ENCODE measurements at places on chromosomes 5 and 9. TPM values are rescaled to one million over a fixed set of nuclear protein-coding genes. Genes with fewer than 3 reads are reported as not detected.
A peak's percentile ranks its signal among the peaks of the same experiment; 100 is the strongest.

PHF2 gene
- total RNA-seq = 16.0 TPM

ARL10 gene
- 15.0 TPM for total RNA-seq

CATSPER3 gene
- total RNA-seq = not detected

NAA35 gene
- total RNA-seq = 31.4 TPM

MYOT gene
- not detected for total RNA-seq

CACNA1B gene
- total RNA-seq = 0.09 TPM

DNA sequence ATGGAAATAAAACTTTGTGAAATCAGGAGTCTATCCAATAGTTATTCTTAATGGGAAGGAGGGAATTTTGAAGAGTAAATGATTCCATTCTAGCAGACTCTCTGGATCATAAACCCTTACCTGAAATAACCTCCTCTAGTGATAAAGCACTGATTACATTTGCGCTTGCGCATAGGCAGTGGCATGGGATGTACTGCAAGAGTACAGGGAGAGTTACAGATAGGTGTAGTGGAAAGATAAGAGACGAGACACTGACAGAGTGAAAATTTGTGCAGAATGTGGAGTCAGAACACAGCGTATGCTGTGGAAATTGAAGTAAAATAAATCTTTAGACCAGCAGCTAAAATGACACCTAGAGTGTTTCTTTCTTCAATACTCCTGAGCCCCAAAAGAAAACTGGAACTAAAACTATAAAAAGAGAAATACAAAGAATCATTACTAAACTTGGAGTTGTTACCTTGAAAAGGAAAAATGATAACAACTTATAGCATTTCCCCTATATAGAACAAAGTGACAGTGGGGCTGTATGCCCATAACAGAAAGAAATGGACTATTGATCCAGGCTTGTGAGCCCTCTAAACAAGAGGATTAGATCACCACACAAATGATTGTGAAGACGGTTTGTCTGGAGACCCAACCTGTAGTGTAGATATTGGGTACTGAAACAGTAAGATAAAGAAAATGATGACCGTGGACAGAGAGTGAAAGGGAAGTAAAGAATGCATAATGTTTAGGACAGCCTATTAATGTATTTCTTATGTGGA, 1471.2 kb upstream of the NUDT12 start:
- DNase-seq = no peak

DNA sequence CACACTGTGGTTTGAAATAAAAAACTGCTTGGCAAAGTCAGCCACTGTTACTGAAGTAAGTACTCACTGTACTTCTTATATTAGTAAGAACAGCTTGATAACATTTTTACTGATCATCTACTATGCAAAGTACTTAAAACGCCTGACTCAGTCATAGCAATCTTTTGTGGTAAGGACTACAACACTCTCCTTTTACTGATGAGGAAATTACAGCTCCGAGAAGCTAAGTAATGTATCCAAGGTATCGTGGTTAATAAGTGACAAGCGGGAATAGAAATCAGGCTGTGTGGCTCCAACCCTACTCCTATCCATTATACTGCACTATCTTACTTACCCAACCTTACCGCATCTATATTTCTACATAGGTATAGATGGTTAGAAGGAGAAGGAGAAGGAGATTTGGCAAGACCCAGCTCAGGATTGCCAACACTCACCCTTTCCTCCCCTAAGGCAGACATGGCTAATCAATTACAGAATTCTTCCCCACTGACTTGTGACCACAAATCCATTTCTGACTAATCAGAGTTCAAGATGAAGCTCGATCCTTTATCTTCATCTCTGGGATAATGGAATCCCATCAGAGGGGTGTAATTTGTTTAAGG, 281.4 kb downstream of the SPOCK1 start:
- DNase-seq = no peak

- DNase-seq = peak; percentile 13
Observed at GRCh38 chr5:59107692-59108091, 524.8 kb downstream of the RAB3C start.

DNA sequence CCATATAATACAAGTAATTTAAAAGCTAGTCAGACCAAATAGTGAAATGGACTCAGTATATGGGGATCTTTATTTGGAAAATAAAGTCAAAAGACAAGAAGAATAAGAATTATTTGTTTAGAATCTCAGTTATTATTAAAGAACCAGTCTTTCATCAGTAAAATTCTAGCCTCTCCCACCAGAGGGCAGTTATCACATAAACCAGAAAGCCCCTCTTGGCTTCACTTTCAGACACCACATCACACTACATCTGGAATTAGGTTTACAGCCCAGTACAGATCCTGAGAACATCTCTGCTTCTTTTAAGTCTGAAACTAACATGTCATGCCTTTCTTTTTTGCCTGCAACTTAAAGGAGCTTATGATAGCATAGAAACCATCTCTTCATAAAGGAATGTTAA, 12.2 kb upstream of the HSPB3 start:
- peak; percentile 61 for DNase-seq

DNA sequence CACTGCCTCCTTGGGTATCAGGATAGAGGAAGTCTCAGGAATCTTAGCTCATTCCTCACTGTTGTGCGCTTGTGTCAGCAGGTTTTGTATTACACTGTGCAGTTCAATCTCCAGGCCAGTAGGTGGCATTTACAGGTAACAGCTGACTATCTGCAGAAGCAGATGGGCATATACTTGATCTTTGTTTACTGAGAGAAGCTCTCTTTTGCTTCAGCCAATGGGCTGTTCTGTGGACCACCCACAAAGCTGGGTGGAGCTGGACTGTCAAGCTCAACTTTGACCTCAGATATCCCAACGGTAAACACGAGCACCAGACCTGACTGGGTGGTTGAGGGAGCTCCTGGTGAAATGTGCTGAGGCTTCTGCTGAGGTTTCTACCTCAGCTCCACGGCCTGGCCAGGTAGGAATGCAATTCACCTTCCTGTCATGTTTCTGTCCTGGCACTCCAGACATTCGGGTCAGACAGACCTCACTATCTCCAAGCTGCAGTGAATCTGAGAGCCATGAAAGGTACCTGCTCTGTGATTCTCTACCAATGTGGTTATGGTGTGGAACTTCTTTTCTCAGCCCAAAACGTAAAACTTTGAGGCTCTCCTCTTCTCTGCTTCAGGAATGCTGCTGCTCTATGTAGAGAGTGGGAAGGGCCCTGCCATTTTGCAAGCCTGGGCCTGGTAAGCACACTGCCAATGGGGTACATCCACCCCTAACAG, 167.9 kb upstream of the ACTBL2 start:
- peak; percentile 80 for DNase-seq

DNA sequence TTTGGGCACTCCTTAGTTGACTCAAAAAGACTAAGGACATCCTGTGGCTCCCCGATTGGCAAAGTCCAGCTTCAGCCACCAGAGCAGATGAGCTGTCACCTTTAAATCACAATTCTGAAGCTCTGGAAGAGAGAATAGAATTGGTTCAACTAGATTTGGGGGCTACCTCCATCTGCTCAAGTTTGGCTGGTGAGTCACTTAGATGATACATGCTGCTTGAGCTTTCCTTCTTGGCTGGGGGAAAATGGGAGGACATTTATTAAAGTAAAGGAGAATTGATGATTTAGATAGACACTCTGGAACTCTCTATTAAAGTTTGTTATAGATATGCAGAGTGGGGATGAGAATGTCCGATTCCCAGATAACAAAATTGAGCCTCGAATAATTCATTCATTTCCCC, 30.0 kb upstream of the GRIA1 start:
- no peak for DNase-seq

- no peak for DNase-seq
Observed at GRCh38 chr9:34862043-34862442, 96.0 kb upstream of the PHF24 start.

DNA sequence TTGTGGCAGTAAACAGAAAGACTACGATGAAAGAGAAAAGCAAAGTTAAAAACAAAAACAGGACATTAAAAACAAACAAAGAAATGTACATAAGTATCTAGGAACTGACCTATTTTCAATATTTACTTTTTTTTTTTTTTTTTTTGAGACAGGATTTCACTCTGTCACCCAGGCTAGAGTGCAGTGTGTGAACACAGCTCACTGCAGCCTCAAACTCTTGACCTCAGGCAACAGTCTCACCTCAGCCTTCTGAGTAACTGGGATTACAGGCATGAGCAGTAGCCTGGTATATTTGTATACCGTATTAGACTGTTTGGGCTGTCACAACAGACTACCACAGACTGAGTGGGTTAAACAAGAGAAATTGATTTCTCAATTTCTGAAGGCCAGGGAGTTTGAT, 1189.1 kb downstream of the CDH9 start:
- no peak for DNase-seq

DNA sequence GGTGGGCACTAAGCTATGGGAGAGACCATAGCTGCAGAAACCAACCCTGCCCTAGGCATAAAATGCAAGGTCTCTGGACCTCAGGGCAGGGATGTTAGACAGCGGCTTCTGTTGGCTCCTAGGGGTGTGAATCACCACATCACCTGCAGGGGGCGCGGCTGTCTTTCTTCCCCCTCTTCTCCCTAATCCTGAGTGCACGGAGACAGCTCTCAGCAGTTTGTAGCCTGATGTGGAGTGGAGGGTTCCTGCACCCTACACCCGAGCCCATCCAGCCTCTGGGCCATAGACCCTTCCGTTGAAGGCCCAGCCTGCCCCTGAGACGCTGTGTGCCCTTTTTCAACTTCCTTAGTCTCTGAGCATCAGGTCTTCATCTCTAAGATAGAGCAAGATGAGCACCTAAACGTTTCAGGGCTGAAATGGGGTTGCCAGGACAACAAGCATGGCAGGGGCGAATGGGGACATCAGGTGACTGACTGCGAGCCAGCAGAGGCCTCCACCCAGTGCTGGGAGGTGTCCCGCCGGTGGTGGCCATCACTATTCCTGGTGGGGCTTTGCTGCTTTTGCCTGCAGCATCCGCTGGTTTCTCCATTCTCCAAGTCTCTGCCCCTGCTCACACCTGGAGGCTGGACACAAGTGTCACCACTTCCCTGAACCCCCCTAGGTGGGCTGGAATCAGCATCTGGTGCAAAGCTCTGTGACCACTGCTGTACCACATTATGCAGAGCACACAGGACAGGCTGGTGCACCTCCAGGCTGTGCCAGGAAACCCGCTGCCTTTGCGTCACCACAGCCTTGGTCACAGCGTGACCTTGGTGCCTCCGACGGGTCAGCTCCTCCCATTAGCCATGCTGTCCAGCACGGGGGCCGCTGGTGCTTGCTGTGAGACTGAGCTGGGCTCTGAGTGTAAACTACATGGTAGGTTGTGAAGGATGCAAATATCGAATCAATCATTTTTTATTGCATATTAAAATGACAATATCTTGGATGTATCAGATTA, 2.5 kb upstream of the SEC16A start:
- DNase-seq = peak; percentile 88

DNA sequence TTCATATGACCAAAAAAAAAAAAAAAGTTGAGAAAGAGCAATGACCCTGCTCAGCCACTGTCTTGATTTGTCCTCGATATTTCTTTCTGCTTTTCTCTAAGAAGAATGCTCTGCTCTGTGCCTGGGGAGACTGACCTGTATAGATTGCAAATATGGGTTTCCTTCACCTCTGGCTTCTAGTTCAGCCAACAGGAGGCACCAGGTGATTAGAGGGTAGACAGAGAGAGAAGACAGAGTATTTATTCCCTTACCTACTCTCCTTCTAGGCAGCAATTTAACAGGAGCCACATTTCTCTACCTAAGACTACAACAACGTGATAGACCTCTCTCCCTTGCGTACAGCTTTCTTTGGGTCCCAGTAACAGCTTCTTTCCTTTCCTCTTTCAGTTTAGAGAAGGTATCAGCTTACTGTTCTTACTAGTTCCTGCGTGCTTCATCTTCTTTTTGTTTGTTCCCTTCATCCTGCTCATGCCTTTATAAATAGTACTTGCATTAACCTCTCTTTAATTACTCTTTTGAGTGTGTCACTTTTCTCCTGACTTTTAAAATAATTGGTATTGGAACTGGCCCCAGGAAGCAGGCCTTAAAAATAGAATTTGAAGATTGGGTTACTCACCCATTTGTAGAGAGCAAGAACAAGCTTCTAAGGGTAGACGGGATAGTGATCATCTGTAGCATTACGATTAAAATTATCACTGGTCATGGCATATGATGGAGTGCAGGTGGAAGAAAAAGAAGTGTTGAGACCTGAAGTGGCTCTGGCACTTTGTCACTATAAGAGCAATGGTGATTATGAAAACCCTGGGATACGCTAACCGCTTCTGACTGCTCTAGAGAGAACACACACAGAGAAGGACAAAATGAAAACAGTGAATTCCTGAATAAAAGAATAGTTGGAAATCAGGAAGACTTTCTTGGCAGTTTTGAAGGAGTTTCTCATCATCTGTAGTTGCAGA, 161.2 kb upstream of the FSTL4 start:
- DNase-seq = no peak

DNA sequence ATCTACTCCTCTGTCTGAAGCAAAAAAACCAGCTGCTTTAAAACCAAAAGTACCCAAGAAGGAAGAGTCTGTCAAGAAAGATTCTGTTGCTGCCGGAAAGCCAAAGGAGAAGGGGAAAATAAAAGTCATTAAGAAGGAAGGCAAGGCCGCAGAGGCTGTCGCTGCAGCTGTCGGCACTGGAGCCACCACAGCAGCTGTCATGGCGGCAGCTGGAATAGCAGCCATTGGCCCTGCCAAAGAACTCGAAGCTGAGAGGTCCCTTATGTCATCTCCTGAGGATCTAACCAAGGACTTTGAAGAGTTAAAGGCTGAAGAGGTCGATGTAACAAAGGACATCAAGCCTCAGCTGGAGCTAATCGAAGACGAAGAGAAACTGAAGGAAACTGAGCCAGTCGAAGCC, 88.3 kb downstream of the MAP1B start:
- no peak for DNase-seq

DNA sequence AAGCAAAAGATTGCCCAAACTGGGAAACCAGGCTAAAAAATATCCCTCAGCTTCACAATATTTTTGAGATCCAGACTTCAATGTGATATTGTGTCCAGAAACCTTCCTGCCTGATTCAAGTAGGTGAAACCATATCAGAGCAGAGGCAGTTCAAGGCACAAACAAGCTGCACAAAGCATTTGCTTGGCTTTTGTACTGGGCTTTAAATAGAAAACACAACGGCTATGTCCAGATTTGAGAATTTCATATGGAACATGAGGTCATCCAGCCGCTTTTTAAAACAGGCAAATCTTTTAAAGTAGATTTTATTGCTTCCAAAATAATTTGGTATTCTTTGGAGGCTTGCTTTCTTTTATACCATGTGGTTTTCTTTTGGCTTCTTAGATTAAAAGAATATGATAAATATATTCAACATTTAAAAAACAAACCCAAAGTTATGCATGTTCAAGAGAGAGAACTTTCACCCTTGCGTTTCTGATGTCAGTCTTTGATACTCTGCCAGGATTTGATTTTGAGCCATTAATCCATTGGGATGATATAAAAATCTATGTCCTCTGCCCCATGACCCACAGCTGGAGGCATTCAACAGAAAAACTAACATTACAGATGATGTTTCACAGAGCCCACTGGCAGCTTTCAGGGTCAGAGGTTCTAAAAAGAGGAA, 29.0 kb upstream of the CCDC112 start:
- no peak for DNase-seq

DNA sequence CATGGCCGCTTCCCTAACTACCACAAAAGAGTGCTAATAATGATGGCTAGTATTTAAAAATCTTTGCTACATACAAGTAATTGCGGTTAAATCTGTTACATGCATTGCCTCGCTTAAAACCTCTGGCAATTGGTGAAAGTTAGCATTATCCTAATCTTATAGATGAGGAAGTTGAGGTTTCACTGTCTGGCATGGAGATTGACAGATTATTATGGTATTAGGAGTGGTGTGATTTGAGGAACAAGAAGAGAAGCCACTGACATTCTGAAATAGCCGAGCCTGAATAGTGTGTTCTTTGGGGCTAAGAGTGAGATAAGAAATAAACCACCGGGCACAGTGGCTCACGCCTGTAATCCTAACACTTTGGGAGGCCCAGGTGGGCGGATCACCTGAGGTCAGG, 45.3 kb upstream of the DPYSL3 start:
- DNase-seq = no peak

GRCh38 chr9:91056486-91056885, 254.9 kb downstream of the SYK start:
- no peak for DNase-seq
